DMS79 (cell line): ENCODE measurements at places on chromosomes 11 and 22.
A peak's percentile ranks its signal among the peaks of the same experiment; 100 is the strongest.

DNA sequence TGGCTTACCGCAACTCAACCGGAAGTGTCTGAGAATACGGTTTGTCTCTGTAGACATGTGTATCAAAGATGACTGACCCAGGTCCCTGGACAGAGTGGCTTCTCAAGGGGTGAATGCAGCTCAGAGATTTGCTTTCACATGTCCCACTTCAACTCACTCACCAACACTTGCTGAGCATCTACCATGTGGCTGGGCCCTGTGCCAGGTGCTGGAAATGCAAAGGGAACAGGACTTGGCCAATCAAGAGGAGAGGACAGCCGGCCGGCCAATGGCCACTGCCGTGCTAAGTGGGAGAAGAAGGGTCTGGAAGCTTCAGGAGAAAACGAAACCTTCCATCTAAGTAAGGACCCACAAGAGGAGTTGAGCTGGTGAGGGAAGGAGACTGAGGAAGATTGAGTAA, 151.3 kb downstream of the CEP164 start:
- peak; percentile 75 for DNase-seq

DNA sequence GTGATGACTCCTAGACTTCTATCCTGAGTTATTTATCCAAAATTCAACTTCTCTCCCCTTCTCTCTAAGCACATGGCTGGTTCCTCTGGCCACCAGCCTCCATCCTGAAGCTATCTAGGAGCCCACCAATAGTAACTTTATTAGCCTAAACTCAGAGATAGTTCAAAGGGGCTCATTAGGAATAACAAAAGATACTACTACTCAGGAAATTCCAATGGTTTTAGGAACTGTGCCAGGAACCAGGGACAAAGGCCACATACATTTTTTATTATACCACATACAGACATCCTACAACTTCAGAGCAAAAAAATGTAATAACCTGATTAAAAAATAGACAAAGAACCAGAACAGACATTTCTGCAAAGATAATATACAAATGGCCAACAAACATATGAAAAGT, 27.9 kb downstream of the SLC25A17 start:
- no peak for DNase-seq

- no peak for DNase-seq
These were observed 37.1 kb downstream of the KCNQ1OT1 start for GRCh38 chr11:2662430-2663299.

- no peak for DNase-seq
These were observed 47.6 kb downstream of the GGTLC2 start for GRCh38 chr22:22691716-22692701.

DNA sequence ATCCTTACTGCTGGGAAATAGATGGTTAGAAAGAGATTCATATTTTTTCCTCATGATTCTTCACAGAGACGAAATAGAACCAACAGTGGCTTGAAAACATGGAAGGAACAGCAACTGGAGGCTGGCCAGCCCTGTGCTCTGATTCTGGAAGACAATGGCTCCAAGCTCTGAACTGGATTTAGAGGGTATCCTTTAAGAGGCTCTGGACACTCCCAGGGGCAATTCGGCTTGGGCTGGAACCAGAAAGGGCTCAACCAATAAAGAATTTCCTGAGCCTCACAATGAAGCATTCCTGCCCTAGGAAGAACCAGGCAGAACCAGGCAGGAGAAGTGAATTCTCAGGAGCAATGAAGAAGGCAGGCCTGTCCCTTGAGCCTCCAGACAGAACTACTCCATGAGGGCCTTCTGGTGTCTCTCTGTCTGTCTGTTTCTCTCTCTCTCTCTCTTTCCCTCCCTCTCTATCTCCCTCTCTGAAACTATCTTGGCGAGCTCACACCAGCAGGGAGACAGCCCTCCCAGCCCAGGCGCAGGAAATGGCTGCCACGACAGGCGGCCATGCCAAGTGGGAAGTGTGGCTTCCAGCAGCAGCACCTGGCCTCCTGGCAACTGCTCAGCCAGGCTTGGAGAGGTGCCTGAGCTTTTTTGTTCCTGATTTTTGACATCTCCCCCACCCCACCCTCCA, 93.3 kb downstream of the RCN1 start:
- DNase-seq, result no peak

DNA sequence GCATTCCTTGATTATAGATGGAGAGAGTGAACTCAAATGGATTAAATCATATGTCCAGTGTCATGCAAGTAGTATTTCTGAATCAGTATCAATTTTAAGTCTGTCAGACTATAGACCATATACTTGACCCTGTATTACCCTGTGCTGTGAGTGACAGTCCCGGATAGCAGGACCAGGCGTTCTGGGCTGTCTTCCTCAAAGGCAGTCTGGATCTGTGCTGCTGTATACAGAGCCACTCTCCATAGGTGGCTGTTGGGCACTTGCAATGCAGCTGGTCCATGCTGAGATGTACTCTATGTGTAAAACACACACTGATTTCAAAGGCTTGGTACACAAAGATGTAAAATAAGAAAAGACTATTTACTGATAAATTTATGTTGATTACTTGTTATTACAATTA, 294.3 kb downstream of the OPCML start:
- DNase-seq, result no peak

DNA sequence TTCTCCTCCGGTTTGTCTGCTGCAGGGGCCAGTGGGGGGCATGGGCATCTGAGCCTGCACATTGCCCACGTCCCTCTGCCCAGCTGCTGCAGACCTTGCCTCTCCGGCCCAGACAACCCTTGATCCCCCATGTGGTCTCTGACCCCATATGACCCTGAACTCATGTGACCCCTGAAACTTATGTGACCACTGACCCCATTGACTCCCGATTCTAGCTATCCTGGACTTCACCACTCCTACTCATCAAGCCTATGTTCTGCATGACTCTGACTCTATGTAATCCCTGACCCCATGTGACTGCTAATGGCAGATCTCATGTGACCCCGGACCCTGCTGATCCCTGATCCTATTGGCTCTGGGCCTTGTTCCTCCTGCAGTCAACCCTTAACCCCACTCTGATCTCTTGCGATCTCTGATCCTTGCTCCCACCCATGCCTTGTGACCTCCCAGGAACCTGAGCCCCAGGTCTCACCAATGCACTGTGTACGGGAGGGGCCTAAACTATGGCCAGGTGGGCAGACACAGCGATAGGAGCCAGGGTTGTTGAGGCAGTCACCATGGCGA, 5.7 kb downstream of the LTBP3 start:
- no peak for DNase-seq
